NCI-H1092 (cell line): ENCODE measurements at places on chromosomes 3 and 15.

- no peak for DNase-seq
Measured at GRCh38 chr15:63264688-63265293, 12.6 kb upstream of the APH1B start.

DNA sequence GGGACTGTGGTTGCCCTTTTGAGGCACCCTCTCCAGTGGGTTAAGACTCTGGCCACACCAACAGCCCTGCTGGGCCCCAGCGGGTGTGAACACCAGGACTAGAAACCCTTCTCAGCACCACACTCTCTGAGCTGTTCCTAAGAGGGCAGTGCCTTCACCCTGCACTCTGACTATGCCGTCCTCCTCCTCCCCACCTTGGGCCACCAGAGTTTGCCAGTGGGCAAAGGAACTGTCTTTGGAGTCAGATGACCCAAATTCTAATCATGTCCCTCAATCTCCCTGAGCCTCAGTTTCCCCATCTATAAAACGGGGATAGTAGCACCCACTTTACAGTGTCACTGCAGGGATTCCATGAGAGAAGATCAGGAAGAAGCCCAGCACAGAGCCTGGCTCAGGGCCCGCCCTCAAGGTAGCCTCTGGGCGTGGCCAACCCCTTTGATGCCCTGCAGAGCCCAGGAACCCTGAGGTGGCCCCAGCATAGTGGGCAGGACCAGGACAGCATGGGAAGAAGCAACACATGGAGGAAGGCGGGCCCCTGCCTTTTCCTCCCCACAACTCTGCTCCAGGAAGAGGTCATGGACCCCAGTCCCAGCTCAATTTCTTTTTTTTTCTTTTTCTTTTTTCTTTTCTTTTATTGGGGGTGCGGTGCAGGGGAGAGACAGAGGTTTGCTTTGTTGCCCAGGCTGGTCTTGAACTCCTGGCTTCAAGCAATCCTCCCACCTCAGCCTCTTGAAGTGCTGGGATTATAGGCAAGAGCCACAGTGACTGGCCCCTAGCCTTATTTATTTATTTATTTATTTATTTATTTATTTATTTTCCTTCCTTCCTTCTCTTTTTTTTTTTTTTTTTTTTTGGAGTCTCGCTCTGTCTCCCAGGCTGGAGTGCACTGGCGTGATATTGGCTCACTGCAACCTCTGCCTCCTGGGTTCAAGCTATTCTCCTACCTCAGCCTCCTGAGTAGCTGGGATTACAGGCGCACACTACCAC lies 115.7 kb upstream of the LINGO1 start:
- no peak for DNase-seq

DNA sequence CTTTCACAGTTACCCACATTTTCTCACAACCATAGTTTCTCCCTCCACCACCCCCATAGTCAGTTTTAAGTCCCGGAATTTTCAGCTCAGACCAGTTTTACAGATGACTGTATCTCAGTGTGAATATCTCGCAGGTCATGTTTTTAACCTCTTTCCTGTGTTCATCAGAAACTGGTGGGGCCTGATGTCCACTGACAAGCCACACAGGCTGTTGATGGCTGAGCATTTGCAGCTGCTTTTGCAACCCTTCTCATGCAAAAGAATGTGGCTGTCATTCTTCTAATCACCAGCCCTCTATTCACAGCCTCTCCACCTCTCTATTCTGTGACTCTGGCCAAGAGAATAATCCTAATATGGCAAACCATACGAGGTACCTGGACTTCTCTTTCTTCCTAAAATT lies 8.5 kb downstream of the GYG1 start:
- DNase-seq: no peak

DNA sequence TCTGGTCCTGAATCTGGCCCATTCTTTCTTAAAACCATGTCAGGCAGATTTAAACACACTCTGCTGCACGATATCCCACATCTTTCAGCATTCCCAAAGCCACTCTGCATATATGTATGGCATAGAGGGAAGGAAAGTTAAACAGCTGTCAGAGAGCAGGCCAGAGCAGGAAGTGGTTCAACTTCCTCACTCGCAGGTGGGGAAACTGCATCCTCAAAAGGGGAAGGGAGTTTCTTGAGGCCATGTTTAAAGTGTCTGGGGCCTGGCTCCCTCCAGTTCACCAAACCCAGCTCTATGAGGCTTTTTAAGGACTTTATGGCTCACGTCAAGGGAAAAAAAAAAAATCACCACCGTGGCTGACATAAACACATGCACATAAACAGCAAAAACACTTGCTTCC lies 123.1 kb downstream of the OPA1 start:
- no peak for DNase-seq

DNA sequence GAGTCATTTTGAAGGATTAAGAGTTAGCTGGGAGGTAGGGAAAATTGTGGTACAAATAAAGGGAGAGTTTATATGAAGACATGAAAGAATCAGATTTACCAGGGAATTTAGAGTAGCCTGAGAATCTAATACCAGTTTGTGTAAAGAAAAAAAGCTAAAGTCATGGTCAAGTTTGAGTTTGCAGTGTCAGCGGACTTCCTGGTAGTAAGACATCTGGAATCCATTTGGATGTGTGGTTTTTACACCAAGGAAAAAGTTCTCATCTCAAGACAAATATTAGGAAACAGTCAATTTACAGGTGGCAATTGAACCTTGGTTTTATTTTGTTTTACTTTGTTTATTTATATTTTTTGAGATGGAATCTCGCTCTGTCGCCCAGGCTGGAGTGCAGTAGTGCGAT lies 1.5 kb upstream of the P2RY12 start:
- DNase-seq: no peak

DNA sequence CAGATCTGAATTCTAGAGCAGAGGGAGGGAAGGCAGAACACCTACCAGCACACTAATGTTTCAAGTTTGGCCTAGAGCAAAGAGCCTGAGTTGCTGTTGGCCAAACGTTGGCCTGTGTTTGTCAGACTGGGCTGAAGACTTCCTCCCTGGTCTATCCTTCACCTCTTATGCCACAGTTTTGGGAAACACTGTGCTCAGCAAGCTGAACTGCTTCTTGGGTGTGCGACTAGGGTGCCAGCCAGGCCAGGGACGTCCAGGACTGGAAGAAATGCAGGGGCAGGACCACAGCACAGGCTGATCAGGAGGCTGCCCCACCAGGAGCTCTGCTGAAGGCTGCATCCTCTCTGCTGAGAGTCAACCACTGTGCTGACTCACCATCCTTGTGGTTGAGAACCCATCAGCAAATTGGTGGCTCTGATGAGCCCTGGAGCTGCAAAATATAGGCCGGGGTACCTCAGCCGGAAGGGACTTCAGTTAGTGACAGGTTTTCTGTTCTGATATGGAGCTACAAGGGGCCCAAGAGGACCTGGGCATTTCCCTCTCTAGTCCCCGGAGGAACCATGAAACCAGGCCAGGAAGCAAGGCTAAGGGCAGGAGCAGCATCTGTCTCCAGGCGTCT lies 131.6 kb upstream of the RASGRP1 start:
- DNase-seq: no peak

GRCh38 chr15:67914028-67914427 lies 74.2 kb upstream of the RNU6-1 start:
- no peak for DNase-seq

DNA sequence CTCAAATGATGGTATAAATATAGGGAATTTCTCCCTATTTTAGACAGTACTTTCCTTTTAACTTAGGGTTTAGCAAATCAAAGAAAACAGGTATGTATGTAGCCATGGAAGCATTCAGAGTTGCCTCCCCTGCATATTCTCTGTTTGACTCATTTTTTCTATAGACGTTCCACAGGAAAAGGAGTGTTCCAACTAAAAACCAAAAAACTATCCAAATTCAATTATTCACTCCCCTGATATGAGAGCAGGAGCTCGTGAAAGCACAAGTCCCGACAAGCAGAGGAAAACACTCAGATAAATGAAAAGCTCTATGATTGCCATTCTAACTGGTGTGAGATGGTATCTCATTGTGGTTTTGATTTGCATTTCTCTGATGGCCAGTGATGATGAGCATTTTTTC lies 119.5 kb downstream of the FRMD5 start:
- no peak for DNase-seq

- DNase-seq: no peak
Measured at GRCh38 chr15:98875309-98875708, 132.3 kb downstream of the PGPEP1L start.

DNA sequence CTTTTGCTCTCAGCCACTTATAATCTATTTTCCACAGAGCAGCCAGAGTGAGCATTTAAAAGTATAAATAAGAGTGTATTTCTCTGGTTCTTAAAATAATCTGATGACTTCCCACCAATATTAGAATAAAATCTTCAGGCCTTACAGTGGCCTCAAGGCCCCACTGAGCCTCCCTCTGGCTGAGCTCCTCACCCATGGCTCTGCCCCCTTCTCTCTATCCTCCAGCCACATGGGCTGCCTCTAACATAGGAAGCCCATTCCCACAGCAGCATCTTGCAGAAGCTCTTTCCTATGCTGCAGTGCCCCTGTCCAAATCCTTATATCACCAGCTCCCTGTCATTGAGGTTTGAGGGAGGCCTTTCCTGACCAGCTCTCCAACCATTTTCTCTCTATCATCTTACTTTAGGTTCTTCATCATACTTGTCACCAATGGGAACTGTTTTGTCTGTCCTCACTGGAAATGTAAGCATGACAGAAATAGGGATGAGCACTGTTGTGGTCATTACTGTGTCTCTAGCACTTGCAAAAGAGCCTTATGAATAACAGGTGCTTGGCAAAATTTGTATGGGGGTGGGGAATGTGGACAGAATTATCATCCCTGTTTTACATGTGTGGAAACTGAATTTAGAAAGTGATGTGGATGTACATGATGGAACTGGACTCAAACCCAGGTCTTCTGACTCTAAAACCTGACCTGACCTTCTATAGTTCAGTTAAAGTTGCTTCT lies 250.6 kb downstream of the NR1D2 start:
- no peak for DNase-seq

GRCh38 chr3:135085652-135086436 lies 290.8 kb downstream of the EPHB1 start:
- no peak for DNase-seq

DNA sequence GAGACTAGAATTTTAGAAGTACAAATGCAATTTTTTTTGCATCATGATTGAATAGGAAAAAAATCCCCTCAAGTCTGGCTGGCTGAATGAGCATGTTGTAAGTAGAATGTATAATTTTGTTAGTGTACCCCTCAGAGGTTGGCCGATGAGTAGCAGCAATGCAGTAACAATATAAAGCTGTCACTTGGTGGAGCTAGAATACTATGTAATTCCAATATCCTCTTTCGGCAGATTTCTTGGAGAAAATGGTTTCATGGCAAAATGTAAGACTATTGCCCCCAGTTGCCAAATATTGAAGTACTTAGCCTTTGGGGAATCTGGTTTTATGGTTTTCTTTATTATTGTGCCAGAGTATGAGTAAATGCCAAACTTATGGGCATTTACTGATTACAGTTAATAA lies 39.8 kb upstream of the SGO1 start:
- DNase-seq: peak; percentile 24

GRCh38 chr3:124928333-124929202 lies 6.0 kb downstream of the MUC13 start:
- peak; percentile 30 for DNase-seq

GRCh38 chr3:124774327-124774718 lies 44.1 kb downstream of the UMPS start:
- no peak for DNase-seq

DNA sequence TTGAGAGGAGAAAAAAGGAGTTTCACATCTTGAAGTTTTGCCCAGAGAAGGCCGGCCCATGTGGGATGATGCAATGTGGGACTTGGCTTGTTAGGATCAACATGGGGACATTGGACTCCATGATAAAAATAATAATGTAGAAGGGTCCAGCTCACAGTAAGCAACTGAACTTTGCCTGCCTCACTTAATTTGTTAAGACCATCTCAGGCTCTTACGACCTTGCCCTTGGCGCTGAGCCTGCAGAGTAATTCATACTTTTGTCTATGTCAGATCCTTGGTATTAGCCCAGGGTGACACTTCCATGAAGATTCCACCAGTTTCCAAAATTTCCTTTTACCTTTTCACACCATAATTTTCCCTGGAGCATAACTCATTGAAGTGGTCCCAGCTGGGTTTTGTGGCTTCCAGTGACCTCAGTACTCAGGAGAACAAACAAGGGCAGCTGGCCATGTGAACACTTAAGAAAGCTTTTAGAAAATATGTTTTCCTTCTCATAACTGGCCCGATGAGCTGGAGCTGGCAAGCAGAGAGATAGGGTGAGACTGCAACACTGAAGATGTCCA lies 315.4 kb upstream of the RASGRP1 start:
- DNase-seq: no peak

DNA sequence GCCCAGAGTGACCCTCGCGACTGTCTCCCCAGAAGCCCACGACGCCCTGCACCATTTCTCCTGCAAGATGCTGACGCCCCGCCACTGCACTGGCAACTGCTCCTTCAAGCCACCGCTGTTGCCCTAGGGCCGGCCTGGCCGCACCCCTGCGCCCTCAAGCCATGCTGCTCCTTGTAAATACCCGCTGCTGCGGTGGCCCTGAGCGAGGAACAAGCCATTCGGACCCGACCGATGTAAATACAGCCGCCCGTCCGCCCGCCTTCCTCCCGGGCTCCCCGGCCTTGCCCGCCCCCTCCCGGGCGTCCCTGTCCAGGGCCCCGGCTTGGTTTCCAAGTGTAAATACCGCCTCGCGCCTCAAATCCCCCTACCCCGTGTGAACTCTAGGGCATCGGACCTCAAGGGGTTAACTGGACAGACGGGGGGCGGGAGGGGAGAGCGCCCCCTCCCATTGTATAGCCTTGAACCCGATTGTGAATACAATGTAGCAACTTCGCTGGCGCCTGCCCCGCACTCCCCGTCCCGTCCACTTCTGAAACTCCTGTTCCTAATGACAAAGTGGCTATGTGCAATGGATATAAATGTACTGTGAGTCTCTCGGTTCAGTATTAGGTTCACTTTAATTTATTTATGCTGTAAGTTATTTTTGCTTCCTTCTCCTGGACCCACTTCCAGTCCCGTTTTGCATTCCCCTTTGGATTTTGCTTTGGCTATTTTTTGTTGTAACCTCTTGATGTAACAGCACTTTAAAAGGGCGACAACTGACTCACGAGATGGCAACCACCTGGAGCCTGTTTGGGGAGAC lies 5.9 kb downstream of the RNU6-1 start:
- DNase-seq: no peak

DNA sequence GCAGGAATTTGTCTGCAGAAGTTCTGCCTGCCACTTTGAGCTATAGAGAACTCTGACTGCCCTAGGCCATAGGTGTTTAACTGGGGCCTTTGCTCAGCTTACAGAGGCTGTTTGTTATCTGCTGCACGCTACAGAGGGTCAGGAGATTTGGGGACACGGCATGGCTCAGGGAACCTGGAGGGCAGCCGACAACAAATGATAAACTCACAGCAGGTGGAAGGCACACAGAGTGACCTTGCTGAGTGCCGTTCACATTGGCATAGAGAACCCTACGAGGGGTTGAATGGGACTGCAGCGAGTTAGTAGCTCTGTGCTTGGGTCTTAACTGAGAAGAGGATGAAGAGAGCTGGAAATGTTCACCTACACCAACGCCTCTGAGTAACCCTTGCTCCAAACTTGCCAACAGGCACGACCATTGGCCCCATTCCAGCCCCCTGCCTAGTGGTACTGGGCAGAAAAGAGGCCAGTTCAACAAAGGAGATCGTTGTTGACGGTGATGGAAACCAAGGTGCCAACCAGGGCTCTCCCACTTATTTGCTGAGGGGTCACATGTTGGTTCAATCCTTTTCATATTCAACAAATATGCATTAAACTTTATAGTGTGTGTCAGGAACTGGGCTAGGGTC lies 301.1 kb downstream of the NTRK3 start:
- no peak for DNase-seq
